ENCODE measurements at places on chromosomes 13 and 19.

DNA sequence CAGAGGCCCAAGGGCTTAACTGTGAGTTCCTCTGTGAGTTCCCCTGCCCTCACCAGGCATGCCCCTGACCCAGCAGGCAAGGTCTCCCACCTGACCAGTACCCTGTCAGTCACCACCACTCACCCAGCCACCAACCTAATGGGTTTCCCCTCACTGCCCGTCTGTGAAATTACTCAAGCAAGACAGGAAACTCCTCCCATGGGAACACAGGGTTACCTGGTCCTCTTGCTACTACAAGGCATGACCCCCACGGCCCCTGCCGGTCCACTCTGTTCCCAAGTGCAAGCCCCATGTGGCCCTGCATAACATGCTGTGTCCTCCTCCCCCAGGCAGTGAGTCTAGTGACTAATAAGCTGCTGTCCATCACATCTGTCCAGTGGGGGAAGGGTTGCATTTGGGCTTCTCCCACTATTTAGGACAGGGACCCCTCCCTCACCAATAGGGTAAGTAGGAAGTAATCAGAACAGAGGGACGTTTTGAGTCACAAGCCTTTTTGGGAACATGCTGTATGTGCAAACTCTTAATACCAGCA, 8.0 kb upstream of the DHRS12 start:
- no peak for DNase-seq

DNA sequence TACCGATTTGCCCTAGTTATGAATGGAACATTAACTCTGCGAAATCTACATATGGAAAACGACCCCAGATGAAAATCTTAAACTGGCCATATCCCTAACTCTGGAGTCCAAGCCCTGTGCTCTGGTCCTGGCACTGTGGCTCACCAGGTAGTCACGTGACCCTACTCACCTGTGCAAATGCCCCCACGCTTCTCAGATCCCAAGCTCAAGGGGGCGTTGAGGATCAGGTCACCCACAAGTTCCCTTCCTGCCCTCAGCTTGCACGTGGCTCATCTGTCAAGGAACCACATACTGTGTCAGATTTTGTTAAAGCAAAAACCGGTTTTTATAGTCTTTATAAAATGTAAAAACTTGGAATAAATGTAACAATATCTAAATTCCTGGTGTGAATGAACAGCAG, 324.0 kb downstream of the SHISA2 start:
- no peak for DNase-seq

DNA sequence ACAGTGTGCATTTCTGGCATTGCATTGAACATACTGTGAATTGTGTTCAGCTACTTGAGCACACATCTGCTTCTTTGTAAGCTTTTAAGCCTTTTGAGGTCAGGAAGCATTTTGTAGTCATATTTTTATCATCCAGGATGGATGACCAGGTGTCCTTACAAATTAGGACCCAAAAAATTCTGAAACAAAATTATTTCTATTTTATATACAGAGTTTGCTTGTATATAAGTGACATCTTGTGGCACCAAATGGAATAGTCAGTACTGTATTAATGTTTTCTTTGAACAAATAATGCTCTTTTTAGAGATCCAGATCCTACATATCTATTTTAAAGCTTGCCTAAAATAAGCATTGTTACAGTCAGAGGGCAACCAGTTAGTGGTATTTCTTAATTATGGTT, 9.5 kb upstream of the SUPT20H start:
- DNase-seq, result no peak

DNA sequence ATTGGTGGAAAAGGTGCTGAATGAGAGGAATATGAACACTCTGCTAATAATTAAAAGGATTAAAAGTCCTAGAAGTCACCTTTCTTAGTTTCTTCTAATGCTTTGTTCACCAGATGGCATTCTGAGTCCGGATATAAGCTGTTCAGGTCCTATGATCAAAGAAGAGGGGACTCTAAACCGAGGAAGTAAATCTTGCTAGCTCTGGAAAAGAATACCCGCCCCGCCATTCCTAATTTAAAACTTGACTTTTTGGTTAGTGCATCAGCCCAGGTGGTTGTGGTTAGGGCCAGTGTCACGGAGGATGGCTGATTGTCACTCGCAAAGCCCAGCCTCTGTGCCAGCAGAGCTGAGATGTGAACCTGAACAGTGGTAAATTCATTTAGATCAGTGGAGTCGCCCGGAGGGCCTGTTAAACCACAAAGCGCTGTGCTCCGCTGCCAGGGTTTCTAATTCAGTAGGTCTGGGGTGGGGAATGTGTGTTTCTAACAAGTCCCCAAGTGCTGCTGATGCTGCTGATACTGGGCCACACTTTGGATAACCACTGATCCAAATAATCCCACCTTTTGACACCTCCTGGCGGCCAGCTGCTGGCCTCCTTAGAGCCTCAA, 425.4 kb downstream of the DCT start:
- no peak for DNase-seq

DNA sequence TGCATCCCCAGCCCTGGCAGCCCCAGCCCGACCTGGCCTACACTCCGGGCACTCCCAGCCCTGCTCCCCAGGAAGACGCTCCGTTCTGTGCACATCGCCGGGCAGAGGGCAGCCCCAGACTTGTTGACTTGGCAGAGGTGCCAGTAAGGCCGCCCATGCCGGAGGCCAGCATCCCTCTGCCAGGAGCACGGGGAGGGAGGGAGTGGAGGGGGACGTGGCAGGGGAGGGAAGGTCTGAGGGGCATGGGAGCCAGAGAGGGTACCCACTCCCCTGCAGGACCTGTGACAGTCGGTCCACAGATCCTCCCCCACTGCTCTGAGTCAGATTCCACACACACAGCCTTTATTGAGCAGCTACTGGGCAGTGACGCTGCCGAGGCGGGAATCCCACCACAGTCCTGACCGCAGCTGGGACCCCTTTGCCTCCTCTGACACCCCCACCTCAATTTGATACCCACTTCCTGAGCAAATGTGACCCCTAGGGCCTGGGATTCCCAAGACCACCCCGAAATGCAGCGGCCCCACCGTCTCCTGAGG, 1.9 kb upstream of the NKPD1 start:
- DNase-seq, result no peak

DNA sequence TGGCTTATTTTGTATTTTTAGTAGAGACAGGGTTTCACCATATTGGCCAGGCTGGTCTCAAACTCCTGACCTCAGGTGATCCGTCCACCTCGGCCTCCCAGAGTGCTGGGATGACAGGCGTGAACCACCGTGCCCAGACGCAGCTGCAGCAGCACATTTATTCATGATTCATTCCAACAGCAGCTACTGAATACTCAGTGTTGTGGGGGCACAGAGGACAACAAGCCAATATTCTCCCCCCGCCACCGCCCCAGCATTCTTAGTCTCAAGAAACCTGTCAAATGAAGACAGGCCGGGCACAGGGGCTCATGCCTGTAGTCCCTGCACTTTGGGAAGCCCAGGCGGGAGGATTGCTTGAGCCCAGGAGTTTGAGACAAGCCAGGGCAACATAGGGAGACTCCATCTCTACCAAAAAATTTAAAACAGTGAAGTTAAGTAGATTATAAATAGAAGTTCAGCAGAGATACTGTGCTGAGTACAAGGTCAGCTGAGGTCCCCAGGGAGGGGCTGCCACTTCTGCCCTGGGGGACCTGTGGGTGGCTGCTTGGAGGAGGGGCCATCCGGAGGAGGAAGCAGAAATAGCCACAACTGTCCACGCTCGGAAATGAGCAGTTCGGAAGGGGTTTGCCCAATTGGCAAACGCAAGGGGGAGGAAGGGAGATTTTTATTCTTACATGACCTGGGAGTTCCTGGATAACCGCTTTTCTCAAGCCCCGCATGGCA, 4.3 kb downstream of the DOT1L start:
- DNase-seq, result no peak

- DNase-seq, result no peak
These were observed 7.3 kb downstream of the KLK8 start for GRCh38 chr19:50994129-50994528.

DNA sequence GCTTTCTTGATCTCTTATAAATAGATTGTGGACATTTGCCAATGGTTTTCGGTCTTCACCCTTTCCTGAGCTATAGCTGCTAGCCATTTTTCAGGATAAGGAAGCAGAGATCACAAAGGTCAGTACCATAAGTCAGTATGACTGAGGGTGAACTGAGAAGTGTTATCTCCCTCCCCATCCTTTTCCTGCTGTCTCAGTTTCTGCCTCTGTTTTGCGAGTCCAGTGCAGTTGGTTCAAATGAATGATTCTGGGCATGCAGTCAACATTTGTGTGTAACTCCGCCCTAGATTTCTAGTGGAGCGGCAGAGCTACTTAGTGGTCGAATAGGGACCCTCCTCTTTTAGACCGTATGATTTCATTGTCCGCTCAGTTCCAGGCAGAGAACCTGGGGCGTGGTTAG, 460.8 kb upstream of the ARGLU1 start:
- no peak for DNase-seq

- no peak for DNase-seq
These were observed 83.1 kb downstream of the ZNF557 start for GRCh38 chr19:7152568-7152967.

GRCh38 chr19:18301718-18302111, 20.3 kb upstream of the JUND start:
- no peak for DNase-seq

DNA sequence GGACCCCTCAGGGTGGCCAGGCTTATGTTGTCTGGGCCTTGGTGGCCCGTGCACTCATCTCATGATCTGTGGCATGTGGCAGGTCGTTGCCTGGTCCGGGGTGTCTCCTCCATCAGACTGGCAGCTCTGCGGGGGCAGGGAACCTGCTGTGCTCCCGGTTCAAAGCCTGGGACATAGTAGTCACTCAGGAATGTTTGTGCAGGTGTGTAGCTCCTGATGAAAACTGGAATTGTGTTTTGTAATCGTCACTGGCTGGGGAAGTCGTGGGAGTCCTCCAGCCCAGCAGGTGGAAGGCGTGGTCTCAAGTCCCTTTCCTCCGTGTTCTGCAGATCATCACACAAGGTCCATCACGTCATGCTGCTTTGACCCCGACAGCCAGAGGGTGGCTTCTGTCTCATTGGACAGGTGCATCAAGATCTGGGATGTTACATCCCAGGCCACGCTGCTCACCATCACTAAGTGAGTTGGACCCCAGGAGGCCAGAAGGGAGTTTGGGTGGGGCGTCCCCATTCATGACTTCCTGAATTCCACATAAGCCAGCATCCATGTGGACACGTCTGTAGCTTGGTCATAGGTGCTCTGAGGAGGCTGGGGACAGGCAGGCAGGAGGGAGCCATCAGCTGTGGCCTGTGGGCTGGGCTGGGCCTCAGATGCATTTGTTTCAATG, 19.1 kb downstream of the WDR88 start:
- no peak for DNase-seq

DNA sequence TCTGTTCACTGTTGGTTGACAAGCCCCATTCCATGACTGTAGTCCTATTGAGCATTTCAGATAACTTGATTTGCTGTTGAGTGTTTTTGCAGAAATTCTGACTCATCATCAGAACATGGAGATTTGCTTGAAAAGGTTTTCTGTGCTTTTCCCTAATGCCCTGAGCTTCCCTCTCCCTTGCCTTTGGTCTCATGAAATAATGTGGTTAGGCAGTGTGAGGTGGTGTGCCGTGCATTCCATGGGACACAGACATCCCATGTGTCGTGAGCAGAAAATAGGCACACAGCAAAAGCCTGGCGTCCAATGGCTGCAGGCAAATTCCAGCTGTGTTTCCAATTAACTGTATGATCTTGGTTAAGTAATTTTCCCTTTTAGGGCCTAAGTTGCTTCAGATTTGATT, 197.4 kb downstream of the DLEU7 start:
- DNase-seq, result no peak

GRCh38 chr19:38387550-38388348, at the start of gene GGN:
GGN (minus strand) TSS chr19:38388034; CDS start chr19:38387261, 773 bp downstream.
- DNase-seq, result peak; percentile 82

DNA sequence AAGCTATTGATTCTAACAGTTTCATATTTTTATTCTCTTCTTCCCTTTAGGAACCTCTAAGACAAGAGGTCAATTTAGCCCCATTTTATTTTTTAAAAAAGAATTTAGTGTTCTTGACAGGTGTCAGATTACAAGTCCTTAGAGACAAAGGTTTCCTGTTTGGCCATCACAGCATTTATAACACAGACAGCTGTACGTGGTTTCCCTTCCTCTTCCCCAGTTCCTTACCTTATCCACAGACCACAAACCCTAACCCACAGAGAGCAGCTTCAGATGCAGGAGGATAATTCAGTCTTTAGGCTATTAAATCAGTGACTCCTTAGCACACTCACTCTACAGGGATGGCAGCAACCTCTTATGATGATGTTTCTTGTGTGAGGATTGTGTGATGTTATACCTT, 1210.1 kb downstream of the DIAPH3 start:
- DNase-seq, result no peak

GRCh38 chr13:75309981-75310580, 171.9 kb downstream of the TBC1D4 start:
- no peak for DNase-seq

DNA sequence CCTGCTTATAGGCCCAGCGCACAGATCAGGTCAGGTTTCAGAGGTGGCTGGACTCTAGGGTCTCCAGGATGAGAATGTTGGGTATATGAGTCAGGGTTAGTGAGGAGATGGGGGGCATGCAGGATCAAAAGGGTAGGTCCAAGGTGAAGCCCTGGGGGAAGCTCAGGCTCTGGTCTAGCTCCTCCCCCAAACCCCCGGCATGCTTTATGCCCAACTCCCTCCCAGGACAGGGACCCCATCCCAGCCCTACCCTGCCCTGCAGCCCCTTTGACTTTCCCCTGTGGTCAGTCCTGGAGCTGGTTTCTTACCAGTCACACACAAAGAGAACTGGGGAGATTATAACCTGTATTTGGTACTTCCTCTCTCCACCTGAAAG, 9.8 kb upstream of the CEACAM18 start:
- DNase-seq, result no peak

DNA sequence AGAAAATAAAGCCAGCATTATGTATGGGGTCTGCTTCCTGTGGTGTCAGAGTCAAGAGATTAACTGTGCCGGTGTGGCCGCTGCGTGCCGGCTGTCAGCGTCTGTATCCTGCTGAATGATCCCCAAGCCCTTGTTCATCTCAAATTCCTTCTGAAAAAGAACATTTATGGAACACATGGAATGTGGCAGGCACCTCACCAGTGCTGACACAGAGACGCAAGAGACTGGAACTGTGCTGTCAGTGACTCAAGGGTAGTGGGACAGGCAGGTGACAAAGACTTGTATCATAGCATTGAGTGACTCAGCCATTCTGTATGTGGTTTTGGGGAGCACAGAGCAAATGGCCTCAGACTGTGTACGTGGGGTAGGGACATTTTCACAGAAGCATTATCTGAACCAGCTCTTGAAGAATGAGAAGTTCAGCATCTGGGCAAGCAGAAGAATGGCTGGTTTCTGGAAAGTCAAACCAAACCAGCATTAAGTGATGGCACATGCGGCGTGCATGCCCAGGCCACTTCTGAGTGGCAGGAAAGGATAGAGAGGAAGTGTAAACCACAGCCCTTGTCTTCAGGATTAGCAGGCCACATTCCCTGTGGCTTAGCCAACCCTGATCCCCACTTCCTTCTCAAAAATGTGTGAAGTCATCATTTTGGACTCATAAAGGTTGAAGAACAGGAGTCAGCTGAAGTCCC, 54.0 kb upstream of the IRS2 start:
- DNase-seq, result no peak

DNA sequence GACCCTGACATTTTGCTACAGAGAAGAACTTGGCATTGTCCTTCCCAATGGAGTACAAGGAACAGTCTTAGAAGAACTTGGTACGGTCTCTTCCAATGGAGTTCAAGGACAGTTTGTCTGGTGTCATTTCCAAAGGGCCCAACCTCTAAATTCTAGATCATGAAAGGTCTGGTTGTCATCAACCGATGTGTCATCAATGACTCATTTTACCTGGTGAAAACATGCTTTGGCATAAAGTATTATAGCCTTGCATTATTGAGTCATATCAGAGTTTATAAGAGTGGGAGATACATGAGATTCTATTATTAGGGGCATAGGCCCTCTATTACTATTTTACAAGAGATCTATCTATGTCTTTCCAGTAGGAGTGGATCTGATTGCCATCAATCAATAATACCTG, 4.3 kb downstream of the CYP2B6 start:
- no peak for DNase-seq

Data from CD4-positive, alpha-beta T cell treated with Interleukin-6 for 4 hours (primary cell).